ENCODE measurements at places on chromosomes 5 and 9.

DNA sequence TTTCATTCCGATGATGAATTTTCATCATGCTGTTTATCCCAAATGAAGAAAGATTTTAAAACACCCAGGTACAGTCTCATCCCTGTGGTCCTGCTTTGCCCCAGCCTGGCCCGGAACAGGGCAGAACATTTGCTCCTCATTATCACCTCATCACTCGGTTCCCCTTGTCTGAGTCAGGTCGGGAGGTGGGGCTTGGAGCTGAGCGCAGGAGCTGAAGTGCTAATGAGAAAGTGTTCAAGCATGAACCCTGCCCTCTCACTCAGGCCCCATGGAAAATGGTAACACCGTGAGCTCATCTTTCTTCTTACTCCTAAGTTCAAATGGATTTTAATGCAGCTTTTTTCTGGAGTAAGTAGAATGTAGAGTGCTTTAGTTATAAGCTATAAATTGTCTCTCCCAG is 466.2 kb downstream of the KDM4C start:
- no peak for DNase-seq

DNA sequence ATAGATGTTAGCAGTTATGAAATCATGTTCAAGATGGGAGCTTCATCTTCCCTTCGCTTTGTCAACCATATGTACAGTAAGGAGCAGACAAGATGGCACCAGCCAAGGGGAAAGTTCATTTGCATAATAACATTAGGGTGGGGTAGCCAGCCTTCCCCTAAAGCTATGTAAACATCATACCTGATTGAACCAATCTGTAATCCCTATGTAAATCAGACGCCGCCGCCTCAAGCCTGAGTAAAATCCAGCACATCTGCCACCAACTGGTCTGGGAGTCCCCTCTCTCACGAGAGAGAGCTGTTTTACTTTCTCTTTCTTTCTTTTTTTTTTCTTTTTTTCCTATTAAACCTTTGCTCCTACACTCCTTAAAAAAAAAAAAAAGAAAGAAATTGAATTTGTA is 30.8 kb upstream of the REEP2 start:
- DNase-seq, result no peak

GRCh38 chr5:10479154-10479721 is 37.6 kb downstream of the ROPN1L start:
- no peak for DNase-seq

DNA sequence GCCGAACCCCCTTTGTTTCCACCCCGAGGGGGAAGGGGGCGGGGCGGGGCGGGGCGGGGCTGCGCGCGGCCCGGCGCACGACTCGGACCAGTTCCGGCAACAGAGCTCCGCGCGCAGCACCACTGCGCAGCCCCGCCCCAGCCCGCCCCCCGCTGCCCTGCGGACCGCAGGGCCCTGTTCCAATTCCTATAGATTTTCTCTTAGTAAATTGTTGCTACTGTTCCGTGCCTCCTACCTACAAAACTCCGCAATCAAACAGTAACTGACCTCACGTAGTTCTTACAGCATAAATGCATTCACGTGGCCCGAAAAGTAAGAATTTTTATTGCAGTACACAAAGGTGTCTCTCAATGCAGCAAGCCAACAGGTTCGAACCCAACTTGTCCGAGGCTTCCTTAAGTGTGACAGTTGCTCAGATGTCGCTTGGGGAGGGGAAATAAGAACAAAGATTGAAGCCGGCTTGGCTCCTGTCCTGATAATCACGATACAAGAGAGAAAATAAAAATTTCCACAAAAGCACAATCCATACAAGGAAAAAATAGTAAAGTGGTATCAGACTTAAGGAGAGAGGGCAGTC is 1.2 kb upstream of the RNF38 start:
- no peak for DNase-seq

- DNase-seq, result no peak
Observed at GRCh38 chr5:149413477-149414210, 34.6 kb upstream of the IL17B start.

GRCh38 chr5:38029397-38030065 is 189.7 kb upstream of the GDNF start:
- no peak for DNase-seq

DNA sequence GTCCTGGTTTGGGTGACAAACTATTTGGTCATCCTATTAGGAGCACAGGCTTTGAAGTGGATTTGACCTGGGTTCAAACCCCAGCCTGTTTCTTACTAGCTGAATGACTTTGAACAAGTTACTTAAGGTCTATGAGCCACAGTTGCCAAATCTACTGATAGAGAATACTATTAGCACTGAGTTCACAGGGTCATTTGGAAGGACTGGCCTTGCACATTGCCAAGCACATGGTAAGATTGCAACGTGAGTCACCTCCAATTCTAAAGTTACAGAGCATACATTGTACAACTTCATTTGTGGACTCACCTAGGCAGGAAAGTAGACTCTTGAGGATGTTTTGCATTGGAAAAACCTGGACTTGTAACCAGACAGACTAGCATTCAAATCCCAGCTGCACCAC is 38.9 kb downstream of the MFAP3 start:
- no peak for DNase-seq

- no peak for DNase-seq
Observed at GRCh38 chr9:72808446-72808768, 144.4 kb downstream of the ALDH1A1 start.

DNA sequence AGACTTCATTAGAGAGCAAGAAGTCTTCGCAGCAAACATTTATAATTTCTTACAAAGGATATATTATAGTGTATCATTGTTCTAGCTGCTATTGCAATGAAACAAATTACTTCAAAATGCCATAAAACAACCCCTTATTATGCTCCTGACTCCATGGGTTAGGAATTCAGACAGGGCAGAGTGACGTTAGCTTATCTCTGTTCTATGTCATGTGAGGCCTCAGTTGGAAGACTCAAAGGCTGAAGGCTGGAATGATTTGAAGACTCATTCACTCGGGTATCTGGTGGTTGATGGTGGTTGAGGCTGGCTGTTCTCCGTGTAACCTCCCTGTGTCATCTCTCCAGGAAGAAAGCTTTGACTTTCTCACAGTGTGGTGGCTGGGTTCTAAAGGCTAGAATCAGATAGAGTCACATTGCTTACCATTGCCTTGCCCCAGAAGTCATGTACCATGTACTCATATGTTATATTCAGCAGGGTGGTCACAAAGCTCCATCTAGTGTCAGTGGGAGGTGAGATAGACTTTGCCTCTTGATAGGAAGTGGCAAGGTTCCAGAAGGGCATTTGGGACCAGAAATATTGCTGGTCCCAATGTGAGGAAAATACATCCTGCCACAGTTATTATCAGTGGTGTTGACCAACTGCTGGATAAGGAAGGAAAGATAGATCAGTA is 226.9 kb downstream of the TMEM38B start:
- DNase-seq, result no peak

DNA sequence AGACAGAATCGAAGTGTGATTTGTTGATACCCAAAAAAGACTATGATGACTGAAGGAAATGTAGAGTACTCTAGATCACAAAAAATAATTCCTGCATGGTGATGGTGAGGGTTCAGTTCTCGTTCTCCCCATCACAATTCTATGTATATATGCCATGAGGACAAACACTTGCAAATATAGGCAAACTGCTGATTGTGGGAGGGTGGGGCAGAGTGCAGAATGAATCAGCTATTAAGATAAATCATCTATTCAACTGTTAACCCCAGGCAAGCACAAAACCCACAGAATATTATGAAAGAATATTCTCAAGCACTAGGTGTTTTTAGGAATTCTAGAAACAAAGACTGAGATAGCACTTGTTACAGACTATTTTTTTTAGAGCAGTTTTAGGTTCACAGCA is 13.9 kb upstream of the UBLCP1 start:
- no peak for DNase-seq

GRCh38 chr5:32272746-32273145 is 40.0 kb downstream of the MTMR12 start:
- no peak for DNase-seq

- no peak for DNase-seq
Observed at GRCh38 chr5:147522435-147522834, 12.6 kb upstream of the DPYSL3 start.

GRCh38 chr9:122075135-122076030 is 17.7 kb downstream of the TTLL11 start:
- DNase-seq, result no peak

GRCh38 chr5:179738742-179739141 is 6.1 kb downstream of the MAML1 start:
- DNase-seq, result no peak

DNA sequence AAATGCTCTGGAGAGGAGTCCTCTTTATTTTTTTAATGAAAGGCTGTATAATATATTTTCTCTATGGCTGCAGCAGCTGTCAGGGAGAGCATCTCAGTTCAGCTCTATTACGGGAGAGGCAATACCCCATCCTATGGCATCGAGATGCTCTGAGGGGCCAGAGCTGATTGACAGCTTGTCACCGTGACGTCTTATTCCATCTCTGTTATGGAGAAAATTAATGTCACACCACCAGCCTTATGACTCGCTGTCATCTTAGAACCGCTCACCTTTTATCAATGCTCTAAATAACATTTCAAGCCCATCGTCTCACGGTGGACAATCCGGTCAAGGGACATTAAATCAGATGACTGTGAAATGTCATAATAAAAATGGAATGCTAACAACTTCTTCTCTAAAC is 273.5 kb downstream of the SLF1 start:
- DNase-seq, result no peak

- no peak for DNase-seq
Observed at GRCh38 chr5:146762830-146763229, 115.7 kb downstream of the PPP2R2B start.

- no peak for DNase-seq
Observed at GRCh38 chr9:76032038-76032796, 141.7 kb downstream of the PCSK5 start.

DNA sequence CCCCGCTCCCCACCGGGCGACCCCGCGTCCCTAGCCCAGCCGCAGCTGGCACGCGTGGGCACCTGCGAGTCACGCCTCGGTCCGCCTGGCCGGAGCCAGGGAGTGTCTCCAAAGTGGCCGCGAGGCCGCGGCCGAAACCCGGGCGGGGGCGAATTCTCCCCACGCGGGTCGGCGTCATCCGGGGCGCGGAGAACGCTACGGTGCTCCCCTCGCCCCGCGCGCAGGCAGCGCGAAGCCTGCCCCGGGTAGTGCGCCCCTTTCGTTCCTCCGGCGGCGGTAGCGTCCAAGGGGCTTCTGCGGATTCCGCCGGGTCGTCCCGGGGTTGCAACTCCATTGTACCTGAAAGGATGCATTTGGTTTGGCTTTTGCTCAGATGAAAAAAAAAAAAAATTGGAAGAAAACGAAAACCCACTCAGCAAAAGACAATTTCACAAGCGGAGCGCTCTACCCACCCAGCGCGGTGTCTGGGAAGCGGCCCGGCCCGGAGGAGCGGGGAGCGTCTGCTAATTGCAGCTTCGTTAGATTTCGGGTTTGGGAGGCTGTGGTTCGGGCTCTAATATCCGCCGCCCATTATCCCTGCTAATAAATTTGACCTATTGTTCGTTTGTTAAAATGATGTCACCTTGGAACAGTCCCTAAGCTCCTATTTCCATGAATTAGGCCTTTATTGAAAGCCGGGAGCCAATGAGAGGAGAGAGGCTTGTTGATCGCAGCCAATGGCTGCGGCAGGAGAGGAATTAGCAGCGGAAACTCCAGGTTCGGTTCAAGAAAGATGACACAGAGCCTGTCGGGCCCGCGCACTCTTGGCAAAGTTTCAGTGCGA is at the start of gene TLX3:
TLX3 (plus strand) TSS at position 796 of the 823 bp plus-strand sequence. CDS start 118 bp downstream, outside the sequence.
- no peak for DNase-seq

DNA sequence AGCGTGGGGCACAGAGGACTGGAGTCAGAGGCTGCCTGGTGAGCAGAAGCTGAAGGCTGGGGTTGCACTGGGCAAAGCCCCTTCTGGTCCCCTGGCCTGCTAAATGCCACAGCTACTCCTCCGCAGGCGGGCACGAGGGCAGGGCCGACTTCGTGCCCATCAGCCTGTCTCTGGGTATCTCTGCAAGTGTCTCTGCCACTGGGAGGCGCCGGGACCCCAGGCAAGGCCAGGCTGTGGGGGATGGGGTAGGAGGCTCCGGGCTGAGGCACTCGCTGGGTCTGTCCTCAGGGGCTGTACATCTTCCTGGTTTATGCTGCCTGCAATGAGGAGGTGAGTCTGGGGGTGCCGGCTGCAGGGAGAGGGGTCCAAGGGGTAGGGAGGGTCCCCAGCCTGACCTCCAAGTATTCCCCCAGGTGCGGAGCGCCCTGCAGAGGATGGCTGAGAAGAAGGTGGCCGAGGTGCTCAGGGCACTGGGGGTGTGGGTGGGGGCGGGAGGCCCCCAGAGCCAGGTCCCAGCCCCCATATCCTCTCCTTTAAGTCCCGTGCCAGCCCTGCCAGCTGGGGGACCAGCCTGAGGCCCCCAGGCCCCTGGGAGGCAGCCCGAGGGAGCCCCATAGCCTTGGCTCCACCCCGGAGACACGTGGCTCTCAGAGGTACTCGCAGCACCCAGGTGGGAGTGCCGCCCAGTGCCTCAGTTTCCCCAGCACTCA is 25.1 kb downstream of the ADGRD2 start:
- no peak for DNase-seq

GRCh38 chr9:89621676-89622075 is 16.9 kb downstream of the GADD45G start:
- no peak for DNase-seq

- DNase-seq, result no peak
Observed at GRCh38 chr5:158162026-158162425, 303.1 kb upstream of the CLINT1 start.

DNA sequence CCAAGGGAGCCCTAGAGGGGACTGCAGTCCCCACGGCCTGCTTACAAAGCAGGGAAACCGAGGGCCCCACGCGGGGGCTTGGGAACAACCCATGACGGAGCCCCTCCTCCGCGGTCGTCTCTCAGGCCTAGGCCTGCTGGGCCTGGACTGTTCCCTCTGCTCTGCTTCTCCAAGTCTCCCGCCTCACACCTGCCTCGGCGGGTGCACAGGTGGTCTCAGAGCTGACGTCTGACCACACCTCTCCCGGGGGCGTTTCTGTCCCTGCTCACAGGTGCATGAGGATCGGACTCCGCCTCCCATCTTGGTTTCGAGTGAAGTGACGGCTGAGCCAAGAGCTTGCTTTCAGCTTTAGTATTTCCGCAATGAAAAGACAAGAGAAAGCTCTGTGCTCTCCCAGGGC is 72.1 kb downstream of the MRPL36 start:
- peak; percentile 42 for DNase-seq

GRCh38 chr9:89915187-89915586 is 310.4 kb downstream of the GADD45G start:
- DNase-seq, result peak; percentile 41

- no peak for DNase-seq
Observed at GRCh38 chr9:88574953-88575352, 40.0 kb downstream of the NXNL2 start.

DNA sequence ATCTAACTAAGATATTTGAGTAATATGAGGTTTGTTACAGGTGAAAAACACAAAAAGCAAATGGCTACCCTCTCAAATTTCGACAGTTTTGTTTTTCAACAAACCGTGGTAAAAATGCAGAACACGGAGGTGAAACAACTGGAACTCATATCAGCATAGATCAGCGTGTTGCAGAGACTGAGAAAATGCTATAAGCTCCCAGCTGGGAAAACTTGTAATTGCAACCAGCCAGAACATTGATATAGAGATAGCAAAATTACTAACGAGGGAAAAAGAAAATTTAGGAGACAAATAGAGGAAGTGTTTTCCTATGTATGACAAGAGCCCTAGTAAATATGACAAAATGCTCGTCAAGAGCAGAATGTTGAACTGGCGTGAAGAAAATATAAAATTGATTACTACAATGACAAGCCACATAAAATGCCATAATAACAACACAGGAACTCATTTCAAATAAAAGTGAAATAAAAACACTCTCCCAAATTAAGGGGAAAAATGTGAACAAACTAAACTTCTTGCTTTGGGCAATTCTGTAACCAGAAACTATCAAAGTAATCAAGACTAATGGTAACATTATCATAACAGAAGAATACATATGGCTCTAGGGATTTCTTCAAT is 1989.8 kb downstream of the EFNA5 start:
- DNase-seq, result no peak

- no peak for DNase-seq
Observed at GRCh38 chr9:113221800-113222481, 597 bp downstream of the SLC31A1 start.
